ENCODE measurements at places on chromosomes 4 and X.

GRCh38 chrX:135009057-135009610, 13.2 kb downstream of the RTL8B start:
- DNase-seq: no peak

DNA sequence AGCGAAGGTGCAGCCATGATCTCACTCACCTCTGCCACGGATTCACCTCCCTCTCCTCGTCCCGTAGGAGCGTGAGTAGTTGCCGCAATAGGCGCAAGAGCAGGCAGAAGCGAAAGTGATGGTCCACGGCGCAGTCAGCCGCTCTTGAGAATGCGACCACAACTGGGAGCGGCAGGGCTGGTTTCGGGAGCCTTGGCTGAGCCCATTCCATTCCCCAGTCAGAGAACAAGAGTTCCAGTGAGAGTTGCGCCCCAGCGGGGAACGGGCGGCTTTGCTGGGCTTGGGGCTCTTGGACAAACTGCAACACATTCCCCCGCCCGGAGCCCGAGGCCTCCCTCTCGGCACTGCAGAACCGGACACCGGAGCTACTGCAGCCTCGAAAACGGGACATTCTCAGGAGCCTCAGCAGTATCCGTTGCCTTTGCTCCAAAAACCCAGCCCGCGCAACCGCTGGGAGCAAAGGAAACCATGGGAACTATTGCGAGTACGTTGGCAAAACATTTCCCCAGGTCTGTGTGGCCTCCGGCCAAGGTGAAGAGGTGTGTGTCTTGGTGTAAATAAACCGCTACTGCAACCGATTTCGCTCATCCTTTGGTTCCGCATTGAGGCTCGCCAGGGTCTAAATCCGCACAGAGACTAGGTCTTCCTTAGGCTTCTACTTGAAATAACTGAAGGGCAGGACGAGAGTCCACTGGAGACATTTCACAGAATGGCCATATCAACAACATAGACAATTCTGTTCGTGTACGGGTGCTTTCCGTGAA, 5.7 kb upstream of the ZBTB33 start:
- peak; percentile 50 for DNase-seq

GRCh38 chr4:168784786-168785461, 225.1 kb downstream of the CBR4 start:
- no peak for DNase-seq

DNA sequence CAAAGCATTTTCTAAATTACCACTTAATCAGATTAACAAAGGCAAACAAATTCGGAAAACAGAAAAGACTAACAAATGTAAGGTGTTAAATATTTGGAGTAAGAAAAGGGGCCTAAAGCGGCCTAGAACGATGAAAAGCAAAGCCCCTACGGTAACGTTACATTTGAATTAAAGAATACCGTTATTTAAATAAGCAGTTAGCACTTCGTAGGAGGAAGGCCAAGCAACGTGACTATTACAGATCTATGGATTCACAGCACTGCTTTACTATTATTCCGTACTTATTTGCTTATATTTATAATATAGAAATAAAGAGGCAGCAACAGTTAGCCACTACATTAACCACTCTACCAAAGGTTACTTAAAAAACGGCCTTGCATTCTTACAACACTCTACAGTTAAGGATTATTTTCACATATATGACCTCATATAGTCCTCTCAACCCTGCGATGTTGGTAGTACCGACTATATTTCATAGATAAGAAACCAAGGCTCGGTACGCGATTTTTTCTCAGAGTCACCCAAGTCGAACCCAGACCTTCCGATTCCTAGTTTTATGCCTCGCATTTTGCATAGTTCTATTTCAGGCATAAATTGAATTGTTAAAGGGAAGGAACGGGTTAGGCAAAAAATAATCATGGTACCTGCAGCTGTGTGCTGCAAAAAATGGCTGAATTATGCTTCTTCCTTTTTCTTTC, 2.9 kb downstream of the KLHL15 start:
- no peak for DNase-seq

DNA sequence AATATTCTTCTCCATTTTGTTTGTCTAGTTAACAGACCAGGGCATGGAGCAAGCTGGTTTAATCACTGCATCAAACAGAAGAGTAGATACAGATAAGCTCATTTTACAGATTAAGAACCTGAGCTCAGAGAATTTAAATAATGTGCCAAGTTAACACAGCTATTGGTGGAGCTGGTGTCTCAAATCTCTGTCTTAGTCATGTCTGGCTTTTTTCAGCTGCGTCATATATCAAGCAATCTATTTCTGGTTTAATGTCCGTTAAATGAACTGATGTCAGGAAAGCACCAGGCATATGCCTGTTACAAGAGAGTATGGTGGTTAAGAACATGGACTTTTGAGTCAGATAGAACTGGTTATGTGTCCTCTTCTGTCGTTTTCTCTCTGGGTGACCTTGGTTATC, 79.8 kb upstream of the ADGRA3 start:
- no peak for DNase-seq

DNA sequence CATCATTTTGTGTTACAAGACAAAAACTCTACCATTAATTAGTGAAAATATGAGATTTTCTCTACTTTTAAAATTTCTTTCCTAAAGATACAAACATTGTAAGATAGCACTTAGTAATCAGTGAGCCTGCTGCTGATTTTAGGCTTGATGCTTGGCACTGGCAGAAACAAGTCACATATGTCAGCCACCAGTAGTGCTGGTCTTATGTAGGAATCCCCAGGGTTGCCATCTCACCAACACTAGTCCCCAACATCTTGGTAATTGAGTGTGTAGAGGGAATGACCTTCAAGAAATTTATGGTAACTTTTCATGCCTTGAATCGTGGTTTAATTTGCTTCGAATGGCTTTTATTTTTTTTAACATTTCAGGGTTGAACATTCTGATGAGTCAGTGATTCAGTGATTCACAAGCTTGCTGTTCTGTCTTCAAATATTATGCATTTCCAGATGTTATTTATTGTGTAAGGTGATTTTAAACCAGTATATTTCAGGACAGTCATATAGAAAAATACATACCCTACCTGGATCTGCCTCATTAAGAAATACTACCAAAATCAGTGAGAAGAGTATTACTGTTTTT, 11.9 kb downstream of the EXOC1 start:
- DNase-seq: peak; percentile 50

- no peak for DNase-seq
Measured at GRCh38 chrX:69109706-69110105, 55.5 kb downstream of the PJA1 start.

GRCh38 chrX:135477576-135477975, 42.9 kb upstream of the INTS6L start:
- DNase-seq: peak; percentile 38

DNA sequence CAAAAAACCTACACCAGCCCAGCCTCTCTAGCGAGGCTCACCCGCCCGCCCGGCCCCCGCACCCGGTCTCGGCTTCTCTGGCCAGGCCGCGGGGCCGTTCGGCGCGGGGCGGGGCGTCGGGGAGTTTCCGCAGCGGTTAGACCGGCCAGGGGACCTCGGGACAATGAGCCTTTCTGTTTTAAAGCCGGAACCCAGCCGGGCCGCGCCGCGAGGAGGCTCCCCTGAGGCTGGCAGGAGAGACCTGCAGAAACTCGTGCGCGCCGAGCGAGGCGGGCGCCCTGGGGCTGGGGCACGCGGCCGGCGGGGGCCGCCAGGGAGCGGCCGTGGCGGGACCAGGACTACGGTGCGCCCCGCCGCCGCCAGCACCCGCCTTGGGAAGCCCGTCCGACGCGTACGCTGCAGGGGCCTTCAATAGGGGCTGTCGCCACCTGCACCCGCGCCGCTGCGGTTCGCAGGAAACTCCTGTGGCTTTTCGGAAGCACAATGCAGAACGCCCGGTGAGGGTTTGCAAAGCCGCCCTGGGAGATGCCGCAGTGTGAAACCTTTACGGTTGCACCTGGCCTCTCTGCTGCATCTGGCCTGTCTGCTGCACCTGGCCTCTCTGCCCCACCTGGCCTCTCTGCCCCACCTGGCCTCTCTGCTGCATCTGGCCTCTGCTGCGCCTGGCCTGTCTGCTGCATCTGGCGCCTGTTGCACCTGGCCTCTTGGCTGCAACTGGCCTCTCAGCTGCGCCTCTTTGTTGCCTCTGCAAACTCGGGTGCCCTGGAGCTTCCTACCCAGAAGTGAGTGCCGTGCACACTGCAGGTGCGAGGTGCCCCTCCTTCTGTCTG, 63.9 kb downstream of the TRAPPC11 start:
- DNase-seq: no peak

DNA sequence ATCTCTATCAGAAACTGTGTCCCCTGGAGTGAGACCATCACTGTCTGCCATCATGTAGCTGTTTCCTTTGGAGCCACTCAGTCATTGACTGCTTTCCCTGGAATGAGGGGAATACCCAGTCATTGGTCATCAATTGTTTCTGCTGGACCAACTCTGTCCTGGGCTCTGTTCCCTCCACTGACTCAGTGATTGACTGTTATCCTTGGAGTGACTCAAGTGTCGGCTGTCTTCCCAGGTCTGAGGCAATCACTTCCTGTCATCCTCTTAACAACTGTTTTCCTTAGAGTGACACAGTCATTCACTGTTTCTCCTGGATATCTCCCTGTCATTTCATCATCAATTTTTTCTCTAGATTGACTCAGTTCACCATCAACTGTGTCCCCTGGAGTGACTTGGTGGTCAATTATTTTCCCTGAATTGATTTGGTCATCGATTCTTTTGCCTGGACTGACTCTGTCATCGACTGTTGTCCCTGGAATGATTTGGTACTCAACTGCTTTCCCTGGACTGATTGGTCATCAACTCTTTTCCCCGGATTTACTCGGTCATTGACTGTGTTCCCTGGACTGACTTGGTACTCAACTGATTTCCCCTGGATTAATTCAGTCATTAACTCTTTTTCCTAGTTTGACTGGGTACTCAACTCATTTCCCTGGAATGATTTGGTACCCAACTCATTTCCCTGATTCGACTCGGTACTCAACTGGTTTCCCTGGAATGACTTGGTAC, 327.9 kb upstream of the VCX start:
- DNase-seq: no peak

DNA sequence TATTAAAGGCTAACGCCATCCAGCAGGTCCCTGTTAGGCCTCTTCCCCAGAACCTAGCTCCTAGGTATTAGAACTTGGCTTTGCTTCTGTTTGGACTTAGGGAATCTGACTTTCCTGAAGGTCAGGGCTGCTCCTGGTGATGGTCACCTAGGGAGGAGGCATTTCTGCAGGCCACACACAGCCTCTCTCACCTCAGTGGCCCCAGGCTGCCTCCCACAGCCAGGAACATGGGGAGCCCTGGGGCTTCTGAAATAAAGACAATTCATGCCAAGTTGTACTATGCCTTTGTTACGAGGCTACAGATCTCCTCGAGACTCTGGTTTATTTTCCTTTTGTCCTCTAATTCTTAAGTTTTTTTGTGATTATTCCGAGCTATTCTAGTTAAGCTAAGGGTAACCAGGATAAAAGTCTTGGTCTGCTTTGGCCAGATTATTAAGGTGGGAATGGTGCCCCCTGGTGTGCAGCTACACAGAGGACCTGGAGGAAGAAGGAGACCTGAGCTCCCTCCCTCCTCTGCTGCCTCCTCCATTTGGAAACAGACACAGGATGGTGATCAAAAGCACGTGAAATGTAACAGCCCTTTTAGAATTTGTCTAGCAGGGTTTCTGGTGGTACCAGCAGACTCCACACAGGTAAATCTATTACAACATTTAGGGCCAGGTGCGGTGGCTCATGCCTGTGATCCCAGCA, 131.0 kb downstream of the DCLK2 start:
- peak; percentile 57 for DNase-seq

- DNase-seq: no peak
Measured at GRCh38 chr4:115670930-115671329, 557.5 kb upstream of the NDST4 start.

- DNase-seq: no peak
Measured at GRCh38 chr4:77950203-77950602, 87.6 kb downstream of the MRPL1 start.

- no peak for DNase-seq
Measured at GRCh38 chr4:107253090-107253489, 217.0 kb upstream of the DKK2 start.

DNA sequence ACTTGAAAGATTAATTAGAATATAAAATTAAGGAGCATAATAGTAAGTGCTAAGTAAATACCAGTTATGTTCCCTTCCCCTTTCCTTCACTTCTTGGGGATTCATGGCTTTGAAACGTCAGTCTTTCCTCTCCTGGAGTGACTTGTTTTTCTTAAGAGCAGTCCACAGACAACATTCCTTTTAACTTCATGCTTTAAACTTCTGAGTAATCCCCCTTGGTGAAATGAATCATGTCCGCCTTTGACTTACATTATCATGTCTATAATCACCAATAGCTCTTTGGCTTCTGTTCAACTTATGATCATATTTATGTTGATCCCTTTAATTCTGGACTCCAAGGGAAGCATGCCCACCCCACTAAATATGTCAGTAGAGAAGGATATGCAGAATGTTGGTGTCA, 1012.1 kb upstream of the SLIT2 start:
- no peak for DNase-seq

DNA sequence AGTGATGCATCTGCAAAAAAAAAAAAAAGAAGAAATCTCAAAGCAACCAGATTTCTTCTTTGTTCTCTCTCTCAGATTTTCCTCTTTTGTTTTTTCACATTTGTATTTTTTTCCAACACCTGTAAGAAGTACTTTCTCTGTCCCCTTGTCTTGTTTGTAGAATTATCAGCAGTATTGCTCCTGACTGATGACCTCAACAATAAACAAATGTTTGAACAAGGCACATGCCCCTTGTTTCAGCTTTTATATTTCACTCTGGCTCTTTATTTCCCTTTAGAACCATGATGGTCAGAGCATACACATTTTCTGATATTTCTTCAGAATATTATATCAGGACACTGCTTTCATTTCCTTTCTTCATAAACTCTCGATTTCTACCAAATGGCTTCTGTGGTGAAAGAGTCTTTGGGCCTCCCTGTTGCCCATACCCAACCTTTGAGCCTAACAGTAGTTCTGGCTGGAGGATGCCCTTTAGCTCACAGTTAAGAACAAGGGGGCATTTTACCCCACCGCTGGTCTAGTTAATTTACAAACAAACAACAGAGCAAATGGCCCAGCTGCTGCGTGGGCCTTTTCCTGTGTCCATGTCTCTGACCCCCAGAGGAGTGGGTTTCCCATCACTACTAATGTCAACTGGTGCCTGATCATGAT, 142.5 kb upstream of the SMAD1 start:
- DNase-seq: no peak

- no peak for DNase-seq
Measured at GRCh38 chrX:107197319-107197718, 8.9 kb downstream of the NUP62CL start.

DNA sequence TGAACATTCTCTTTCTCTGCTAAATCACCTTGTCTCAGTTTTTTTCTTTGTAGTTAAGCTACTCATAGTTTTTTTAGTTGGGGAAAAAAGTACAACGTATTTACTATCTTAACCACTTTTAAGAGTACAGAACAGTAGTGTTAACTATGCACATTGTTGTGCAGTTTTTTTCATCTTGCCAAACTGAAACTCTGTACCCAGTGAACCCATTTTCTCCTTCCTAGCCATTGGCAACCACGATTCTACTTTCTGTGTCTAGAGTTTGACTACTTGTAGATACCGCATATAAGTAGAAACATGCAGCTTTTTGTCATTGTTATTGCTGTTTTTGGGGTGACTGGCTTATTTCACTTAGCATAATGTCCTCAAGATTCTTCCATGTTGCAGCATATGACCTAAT, 10.0 kb downstream of the N4BP2 start:
- no peak for DNase-seq

GRCh38 chr4:51963841-51964517, 56.2 kb downstream of the LRRC66 start:
- DNase-seq: peak; percentile 39

Measured in kidney glomerular epithelial cell (primary cell).